Thymus (tissue), 14 donors: ENCODE measurements at places on chromosomes 16 and 17. TPM values are rescaled to one million over a fixed set of nuclear protein-coding genes. Genes with fewer than 3 reads are reported as not detected.

The ACSM2A gene
- total RNA-seq: 0.05 TPM

The CDH13 gene
- total RNA-seq: 3.7 TPM

- no peak for DNase-seq
Observed at GRCh38 chr16:20064931-20065330, 8.8 kb downstream of the GPR139 start.

GRCh38 chr16:27781981-27782880 lies 232.3 kb downstream of the KATNIP start:
- no peak for DNase-seq

DNA sequence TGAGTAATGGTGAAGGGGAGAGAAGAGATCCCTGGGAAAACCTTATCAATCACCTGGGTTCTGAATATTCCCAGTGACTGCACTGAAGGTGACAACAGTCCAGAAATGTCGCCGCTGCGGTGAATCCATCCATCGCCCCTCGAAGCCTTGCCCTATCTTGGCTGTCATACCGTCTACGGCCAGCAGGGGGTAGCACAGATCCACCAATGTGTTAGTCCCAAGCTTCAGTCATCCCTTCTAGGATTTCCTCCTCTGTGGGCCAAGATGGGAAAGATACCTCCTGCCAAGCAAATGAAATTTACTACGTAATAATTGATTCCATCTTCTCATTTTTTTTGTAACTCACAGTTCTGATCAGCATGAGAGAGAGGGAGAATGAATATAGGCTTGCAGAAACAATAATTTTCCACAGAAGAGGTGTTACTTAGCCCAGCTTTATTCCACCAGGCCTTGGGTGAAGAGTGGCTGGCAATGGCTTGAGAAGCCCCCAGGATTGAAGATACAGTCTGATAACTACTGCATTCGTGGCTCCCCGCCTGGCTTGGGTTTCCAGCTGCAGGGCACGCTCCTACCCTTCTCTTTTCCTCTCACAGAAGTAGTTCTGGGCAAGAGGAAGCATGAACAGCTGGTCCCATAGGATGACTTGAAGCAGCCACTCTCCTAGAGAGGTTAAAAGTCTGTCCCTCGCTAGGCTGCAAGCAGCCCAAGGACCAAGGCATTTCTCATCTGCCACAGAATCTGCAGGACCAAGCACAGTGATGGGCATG lies 2.6 kb upstream of the FMNL1 start:
- DNase-seq: no peak

DNA sequence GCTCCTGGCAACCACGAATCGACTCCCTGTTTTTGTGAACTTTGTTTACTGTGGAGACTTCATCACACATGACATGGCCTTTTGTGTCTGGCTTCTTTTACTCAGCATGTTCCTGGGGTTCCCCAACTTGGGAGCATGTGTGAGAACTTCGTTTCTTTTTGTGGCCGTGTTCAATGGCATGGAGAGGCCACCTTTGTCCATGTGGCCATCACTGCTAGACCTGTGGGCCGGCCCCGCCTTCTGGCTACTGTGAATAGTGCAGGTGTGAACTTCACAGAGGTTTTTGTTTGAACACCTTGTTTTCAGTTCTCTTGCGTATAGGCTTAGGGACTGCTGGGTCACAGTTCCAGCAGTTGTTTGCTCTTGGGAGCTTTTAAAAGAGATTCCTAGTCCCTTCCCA lies 5.7 kb upstream of the SLC38A8 start:
- DNase-seq: no peak

DNA sequence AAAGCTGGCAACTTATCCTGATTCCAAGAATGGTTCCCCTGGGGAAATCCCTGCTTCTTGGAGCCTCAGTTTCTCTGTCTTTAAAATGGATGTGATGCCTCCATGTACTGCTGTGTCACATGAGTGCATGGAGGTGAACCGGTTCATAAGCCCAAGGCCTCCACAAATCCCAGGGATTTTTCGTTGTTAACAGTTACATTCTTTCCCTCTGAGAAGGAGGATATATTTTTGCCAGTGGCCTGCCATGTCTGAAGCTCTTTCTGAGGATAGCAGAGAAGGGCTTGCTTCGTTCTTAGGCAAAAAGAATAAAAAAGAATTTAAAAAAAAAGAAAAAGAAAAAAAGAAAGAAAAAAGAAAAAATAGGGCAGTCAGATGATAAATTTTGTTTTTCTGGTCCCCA lies 52.2 kb upstream of the CIBAR2 start:
- DNase-seq: no peak
